Stimulated activated CD8-positive, alpha-beta memory T cell treated with anti-CD3 and anti-CD28 coated beads, Interleukin-15, amount 100 ng/mL, for 4 hours (primary cell): ENCODE measurements at places on chromosomes 11 and 22.

DNA sequence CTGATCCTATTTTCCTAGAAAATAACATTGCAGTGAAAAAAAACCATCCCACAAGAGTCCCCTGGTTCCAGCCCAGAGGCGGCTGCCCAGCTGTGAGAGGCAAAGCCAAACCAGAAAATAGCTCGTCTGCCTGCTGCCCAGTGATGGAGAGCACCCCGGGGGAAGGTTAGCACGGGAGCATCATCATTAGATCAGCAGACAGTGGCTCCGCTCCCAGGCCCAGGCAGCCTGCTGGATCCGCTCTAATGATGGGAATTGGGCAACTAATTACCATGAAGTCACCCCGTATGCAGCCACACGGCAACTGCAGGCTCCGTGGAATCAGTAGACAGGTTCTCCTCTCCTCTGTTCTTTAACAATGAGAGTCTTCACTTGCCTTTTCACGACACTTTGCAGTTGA, 17.1 kb upstream of the B3GAT1 start:
- no peak for DNase-seq

DNA sequence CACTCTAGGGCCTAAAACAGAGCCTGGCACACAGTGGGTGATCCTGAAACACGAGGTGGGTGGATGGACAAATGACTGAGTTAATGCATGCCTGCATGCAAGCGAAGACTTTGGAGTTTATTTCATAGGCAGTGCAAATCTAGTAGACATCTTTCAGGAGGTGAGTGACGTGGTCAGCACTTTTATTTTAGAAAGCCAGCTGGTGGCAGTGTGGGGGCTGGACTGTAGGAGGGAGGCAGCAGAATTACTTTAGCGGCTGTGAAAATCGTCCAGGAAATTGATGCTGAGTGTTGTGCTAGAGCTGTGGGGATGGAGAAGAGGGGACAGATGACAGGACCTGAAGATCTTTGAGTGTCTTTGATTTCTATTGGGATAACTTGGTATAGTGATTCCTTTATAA, 47.1 kb downstream of the BMAL1 start:
- DNase-seq: no peak

GRCh38 chr22:30208631-30209603, 37.6 kb downstream of the LIF start:
- no peak for DNase-seq

- no peak for DNase-seq
Measured at GRCh38 chr11:104529906-104530305, 366.0 kb upstream of the PDGFD start.

DNA sequence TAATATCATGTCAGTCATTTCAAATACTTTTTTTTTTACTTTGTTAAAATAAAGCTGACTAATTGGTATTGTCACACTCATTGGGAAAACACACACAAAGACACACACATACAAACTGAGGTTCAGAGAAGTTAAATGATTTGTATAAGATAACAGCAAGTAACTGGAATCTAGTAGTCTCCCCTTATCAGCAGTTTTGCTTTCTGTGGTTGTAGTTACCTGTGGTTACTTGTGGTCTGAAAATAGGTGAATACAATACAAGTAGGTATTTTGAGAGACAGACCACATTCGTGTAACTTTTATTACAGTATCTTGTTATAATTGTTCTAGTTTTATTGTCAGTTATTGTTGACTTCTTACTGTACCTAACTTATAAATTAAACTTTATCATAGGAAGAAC, 610.9 kb downstream of the CNTN5 start:
- DNase-seq: no peak

DNA sequence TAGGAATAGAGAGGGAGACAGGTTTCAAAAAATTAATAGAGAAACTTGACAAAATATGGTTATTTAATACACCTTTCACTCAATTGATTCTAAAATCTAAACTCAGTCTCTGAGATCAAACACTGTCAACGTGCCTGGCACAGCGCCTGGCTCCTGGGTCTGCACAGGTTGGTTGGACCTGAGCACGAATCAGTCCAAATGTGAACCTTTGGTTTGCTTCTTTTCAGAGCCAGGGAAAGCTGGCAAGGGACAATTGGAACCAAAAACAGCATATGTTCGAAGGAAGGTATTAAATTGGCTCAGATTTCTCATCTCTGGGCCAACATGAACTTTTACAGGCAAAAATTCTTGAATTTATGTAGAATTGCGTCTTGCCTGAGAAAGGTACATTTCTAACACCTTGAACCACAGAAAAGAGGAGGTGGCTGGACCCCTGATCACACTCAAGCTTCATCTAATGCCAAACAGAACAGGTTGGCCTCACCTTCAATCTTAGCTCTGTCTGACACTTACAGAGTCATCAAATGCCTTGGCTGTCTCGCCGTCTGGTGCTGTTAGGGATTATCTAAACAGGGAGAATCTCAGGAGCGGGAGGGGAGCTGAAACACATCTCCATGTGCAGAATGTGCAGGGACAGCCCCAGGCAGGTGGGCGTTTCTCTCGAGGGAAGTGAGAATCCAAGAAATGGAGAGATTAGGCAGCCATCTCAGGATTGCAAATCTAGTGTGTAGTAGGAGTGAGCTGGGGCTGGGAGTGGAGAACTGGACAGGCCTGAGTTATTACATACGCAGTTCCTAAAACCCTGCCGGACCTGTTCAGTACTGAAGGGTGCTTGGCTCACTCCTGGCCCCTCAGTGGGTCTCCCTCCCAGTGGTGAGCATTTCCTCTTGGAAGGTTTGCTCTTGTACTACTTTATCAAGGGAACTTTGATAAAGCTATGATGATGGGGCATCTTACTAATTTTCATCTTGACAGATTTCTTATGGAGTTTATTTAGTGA, 442.2 kb upstream of the B3GAT1 start:
- no peak for DNase-seq

- DNase-seq: no peak
Measured at GRCh38 chr11:44873537-44873936, 77.1 kb downstream of the TP53I11 start.
